ENCODE measurements at places on chromosomes 2 and 18.

- DNase-seq, result no peak
Observed at GRCh38 chr18:42242758-42243157, 287.7 kb downstream of the PIK3C3 start.

DNA sequence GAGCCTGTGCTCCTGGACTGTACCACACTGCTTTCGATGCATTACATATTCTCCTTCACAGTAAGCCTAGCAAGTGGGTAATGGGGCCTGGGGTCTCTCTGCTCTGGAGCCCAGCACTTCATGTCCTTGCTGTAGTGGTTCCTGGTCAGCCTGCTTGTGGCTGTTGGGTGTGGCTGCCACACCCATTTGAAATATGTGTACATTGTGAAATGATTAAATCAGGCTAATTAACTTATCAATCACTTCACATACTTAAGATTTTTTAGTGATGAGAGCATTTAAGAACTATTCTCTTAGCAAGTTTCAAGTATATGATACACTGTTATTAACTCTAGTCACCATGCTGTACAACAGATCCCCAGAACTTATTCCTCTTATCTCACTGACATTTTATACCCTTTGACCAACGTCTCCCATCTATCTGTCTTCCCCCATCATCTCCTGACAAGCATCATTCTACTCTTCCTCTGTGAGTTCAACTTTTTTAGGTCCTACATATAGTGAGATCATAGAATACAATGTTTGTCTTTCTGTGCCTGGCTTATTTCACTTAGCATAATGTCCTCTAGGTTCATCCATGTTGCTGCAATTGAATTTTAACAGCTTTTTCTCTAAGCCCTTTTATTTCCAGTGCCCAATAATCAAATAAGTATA is 92.1 kb downstream of the LYPD6 start:
- DNase-seq, result peak; percentile 85

GRCh38 chr2:136251197-136251884 is 133.4 kb upstream of the CXCR4 start:
- no peak for DNase-seq

- DNase-seq, result no peak
Observed at GRCh38 chr2:168180483-168180882, 66.9 kb downstream of the STK39 start.

GRCh38 chr2:165766326-165766927 is 27.6 kb downstream of the GALNT3 start:
- no peak for DNase-seq

DNA sequence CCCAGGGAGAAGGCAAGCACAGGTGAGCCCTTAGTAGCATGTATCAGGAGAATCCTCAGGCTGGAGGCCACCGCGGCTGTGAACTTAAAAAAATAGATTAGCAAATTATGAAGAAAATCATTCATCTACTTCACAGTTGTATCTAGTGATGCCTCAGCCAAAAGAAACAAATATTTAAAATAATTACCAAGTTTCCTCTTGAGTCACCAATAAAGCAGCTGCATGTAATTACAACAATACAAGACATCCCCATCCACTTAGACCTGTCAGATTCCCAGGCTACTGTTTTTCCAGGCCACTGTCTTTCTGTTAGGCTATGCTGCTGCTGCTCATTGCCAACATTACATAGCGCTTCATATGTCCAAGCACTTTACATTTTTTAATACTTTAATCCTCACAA is 54.6 kb upstream of the PHLPP1 start:
- no peak for DNase-seq

- DNase-seq, result no peak
Observed at GRCh38 chr2:1713142-1713838, 31.0 kb downstream of the PXDN start.

GRCh38 chr2:27833931-27834330 is 56.3 kb downstream of the RBKS start:
- DNase-seq, result peak; percentile 40

DNA sequence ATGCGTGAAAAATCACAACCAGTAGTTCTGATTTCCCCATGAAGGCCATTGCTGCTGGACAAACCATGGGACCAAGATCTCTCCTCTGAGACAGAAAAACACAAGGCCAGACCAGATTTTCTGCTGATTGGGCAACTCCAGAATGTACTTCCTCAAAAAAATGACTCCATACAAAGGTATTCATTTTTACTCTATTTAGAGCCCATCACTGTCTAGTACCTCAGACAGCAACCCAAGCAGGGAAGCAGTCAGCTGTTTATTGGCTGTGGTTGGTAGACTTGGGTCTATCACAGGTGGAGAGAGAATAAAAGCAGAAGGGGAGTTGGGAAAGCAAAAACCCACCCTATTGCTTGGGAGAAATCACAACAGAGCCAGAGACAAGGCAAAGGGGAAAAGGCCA is 219.9 kb downstream of the PIK3C3 start:
- DNase-seq, result no peak

DNA sequence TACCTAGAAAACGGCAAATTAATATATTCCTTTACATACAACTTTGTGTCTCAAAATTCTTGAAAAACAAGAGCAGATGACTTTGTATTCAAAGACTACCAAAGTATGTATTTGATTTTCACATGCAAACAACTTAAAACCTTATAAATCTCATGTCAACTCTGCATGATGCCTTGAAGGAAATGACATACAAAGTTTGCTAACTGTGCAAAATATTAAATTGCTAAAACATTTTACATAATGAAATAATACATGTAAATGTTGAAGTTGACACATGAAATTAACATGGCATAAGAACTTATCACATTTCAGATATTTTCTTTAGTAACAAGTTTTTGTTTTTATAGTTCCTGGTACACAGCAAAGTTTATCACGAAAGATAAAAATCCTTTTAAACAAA is 20.8 kb upstream of the C2orf42 start:
- no peak for DNase-seq

GRCh38 chr2:177322801-177323261 is 58.3 kb upstream of the NFE2L2 start:
- DNase-seq, result no peak

- no peak for DNase-seq
Observed at GRCh38 chr2:218780046-218780445, 1.9 kb upstream of the CYP27A1 start.

DNA sequence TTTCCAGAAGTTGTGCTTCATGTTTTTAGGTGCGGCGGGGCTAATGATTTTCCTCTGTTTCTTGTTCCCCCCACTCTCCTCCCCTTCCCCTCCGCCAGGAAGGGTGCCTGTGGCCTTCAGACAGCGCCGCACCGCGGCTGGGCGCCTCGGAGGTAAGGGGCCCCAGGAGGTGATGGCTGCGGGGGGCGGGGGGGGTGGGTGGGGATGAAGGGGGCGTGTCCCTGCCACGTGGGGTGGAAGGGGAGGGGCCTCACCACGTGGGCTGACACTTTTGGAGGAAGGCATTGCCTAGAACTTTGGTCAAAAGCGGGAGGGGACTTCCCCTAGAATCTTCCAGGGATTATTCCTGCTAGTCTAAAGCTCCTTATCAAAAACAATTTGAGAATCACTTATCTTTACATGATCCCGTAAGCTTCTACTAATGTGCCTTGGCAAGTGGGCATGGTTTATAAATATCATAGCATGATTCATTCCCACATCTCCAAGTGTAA is 83.1 kb downstream of the FAM210A start:
- DNase-seq, result no peak

- DNase-seq, result no peak
Observed at GRCh38 chr2:129758784-129759471, 220.5 kb upstream of the RAB6C start.

DNA sequence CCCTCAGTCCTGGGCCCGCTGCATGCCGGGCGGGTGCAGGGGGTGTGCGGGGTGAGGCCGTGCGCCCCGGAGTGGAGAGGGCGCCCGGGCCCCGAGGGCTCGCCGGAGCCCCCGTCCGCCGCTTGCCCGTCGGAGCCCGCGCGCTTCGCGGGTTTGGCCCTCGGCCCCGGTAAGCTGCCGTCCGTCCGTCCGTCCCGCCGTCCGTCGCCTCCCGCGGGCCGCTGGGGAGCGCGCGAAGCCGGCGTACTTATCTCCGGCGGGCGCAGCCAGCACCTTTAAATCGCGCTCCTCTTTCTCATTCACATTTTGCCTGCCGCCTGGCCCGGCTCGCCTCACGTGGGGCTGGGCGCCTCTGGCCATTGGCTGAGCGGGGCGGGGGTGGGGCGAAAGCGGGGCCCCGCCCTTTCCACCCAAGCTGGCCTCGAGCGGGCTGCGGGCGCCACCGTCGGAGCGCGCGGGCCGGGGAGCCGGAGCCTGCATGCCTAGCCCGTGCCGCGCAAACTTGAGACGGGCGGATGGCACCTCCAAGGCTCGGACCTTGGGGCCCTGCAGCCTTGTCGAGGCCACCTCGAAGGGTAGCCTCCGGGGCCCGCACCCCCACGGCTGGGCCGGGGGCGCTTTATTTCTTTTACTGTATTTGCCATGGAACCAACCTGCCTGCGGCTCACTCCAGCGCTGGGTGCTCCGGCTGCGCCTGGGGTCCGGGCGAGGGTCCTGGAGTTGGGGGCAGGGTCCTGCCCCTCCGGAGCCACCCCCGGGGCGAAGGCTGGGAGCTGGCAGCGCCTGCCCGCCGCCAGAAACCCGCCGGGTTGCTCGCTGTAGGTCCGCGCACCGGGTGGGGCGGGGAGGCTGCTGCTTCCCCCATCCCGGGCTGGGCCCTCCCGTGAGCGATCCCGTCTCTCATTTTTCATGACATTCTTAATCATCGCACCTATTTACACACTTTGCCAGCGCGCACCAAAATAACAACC is at the start of gene GBX2:
Gene GBX2 (minus strand): TSS at position 277 of the 971 bp plus-strand sequence. CDS start 415 bp downstream, outside the sequence.
- peak; percentile 33 for DNase-seq

GRCh38 chr2:164764996-164765395 is 76.6 kb downstream of the COBLL1 start:
- peak; percentile 18 for DNase-seq

DNA sequence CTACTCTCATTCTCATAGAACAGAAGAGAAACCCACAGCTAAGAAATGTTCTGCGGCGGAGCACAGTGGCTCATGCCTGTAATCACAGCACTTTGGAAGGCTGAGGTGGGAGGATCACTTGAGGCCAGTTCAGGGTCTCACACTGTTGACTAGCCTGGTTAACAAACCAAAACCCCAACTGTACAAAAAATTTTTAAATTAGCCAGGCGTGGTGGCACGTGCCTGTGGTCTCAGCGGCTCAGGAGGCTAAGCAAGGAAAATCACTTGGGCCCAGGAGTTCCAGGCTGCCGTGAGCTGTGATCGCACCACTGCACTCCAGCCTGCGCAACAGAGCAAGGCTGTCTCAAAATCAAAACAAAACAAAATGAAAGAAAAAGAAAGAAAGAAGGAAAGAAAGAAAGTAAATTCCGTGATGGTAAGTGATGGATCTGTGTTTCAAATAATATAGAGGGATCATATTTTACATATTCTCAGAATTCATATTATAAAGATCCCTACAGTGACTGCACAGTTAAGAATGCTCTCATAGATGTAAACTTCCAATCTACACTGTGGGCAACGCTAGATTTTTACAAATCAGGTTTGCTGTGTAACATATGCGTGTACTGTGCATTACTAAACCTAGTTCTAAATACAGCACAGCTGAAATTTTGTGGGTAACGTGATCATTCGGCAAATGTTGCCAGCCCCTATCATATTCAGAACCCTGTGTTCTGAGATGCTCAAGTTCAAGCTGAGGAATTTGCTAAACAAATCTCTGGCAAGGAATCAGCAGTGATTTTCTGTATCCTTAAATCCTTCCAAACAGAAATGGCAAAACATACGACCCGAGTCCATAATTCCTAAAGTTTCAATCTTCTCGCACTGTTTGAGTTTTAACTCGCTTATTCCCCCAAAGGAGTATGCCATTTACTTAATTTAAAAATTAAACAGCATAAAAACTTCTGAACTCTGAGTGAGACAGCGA is 1.2 kb upstream of the RAB12 start:
- DNase-seq, result peak; percentile 34

DNA sequence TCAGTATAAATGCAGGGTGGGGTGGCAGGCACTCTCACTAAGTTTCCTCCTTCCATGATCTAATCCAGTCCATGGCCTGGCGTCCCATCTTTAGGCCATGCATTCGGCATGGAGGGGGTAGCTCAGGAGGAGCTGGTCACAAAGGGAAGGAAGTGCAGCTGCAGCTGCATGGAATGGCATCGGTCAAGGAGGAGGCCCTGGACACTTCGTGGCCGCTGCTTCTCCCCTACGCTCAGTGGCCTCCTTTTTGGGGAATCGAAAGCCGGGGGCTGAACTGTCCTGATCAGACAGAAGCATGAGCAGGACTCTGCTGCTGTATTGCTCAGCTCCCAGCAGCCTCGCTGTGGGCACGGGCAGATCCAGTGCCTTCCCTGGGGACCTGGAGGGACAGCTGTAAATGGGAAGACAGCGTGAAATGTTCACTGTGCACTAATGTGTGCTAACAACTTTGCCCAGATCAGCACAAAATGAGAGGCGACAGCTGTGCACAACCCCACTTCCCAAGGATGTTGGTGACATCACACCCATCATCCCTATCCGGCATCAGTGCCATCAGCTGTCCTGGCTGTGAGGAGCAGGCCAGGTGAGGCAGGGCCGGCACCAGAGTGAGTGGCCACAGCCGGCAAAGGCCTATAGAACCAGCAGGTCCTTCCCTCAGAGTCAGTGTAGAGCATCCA is 520.1 kb upstream of the RAB6C start:
- no peak for DNase-seq

- no peak for DNase-seq
Observed at GRCh38 chr2:110858993-110859701, 126.8 kb downstream of the ACOXL start.

GRCh38 chr2:119477113-119477505 is 45.5 kb downstream of the TMEM37 start:
- DNase-seq, result no peak

DNA sequence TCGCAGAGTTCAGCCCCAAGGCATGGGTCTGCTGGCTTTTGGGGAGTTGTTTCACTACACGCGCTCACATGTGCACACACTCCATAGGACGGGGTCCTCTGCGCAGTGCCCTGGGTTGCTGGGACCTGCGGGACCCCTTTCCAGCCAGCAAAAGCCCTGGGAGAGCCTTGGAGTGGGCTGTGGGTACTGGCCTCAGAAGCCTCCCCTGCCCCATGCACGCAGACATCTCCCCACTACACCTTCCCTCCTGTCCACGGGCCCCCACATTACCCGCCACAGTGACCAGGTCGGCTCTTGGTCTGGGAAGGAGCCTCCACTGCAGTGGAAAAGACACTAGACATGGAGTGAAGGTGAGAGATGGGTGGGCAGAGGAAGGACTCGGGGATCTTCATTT is 48.5 kb downstream of the FAM168B start:
- DNase-seq, result no peak

GRCh38 chr2:387980-388421 is 100.1 kb upstream of the ALKAL2 start:
- no peak for DNase-seq

DNA sequence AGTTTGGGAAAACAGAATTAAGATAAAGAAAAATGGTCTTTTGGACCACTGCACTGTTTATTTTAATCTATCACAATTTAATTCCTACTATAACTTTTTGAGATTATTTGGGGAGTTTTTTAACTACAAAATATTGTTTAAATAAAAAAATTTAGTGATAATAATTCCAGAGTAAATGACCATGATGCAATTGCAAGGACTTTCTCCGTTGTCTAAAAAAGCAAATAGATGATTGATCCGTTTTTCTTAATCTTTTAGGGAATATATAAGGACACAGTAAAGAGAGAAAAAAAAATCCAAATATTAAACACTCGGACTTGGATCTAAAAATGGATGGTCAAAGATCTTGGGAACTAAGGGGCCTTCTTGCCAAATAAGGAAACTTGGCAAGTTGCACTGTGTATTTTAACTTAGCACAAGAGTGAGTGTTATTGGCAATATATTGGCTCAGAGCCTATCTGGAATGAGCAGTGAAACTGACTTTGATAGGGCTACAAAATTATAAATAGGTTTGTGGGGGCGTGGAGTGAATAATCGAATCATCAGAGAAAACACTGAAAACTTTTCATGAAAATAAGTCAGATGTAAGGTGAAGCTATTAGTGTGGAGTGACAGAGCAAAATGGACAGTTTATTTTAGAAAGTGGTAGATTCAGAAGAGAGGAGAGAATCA is 2.0 kb downstream of the MAP3K20 start:
- DNase-seq, result peak; percentile 68
